GM12864 (cell line): ENCODE measurements at places on chromosomes 4 and X.
A peak's percentile ranks its signal among the peaks of the same experiment; 100 is the strongest.

DNA sequence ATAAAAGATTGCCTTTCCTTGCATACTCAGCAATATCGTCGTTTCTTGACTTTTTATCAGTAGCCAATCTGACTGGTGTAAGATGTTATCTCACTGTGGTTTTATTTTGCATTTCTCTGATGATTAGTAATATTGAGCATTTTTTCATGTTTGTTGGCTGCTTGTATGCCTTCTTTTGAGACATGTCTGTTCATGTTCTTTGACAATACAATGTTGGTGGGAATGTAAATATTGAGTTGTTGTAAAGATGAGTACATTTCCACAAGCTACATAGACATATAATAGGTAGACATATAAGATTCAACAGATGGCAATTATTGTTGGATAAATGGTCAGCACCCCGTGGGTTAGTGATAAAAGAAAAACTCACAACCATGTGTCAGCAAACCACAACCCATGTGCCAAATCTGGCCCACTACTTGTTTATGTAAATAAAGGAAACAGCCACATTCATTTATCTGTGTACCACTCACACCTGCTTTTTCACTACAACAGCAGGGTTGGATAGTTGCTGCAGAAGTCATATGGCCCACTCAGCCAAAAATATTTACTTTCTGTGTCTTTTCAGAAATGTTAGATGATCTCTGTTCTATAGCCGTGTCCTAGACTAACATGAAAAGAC lies 153.1 kb upstream of the VCX start:
- no peak for DNase-seq

- DNase-seq, result no peak
Measured at GRCh38 chr4:108744307-108744706, 18.5 kb downstream of the ETNPPL start.

GRCh38 chr4:112765317-112765974 lies 128.5 kb downstream of the LARP7 start:
- peak; percentile 10 for DNase-seq

DNA sequence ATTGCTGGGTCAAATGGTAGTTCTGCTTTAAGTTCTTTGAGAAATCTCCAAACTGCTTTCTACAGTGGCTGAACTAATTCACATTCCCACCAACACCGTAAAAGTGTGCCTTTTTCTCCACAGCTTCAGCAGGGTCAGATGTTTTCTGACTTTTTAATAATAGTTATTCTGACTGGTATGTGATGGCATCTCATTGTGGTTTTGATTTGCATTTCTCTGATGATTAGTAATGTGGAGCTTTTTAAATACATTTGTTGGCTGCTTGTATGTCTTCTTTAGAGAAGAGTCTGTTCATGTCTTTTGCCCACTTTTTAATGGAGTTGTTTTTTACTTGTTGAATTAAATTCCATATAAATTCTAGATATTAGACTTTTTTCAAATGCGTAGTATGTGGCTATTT lies 257.5 kb upstream of the ANKRD50 start:
- no peak for DNase-seq

DNA sequence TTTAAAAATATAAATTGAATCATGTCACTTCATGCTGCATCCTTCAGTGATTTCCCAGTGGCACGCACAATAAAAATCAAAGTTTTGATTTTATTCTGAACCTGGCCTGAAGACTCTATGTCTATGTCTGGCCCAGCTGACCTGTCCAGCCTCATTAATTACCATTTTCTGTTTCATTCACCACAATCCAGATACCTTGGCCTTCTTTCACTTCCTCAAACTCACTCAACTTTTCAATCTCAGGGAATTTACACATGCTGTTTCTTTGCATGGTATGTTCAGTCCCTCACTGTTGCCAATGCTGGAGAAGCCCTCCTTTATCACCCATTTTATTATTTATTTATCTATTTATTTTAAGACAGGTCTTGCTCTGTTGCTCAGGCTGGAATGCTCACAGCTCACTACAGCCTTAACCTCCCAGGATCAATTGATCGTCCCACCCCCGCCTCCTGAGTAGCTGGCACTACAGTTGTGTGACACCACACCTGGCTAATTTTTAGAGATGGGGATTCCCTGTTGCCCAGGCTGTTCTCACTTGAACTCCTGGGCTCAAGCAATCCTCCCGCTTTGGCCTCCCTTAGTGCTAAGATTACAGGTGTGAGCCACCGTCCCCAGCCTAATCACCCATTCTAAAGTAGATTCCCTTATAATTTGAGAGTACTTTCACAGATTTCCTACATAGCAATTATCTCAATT lies 43.1 kb downstream of the ZGRF1 start:
- DNase-seq, result no peak

- no peak for DNase-seq
Measured at GRCh38 chrX:69083361-69083760, 81.9 kb downstream of the PJA1 start.

DNA sequence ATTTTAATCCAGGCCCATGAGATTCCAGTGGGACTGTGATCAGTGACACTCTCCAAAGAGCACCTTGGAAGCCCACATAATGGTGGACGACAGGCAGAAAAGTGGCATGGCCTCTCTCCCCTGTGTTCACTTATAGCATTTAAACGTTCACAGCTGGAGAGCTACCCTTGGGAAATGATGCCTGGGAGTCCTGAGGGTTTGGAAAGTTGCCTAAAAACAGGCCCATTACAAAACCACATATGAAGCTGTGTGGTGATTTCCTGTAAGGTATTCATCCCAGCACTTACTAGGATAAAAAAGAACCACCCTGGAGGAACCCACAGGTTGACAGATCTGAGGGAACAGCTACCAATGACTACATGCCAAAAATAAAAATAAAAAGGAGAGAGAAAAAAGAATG lies 193.2 kb downstream of the RASL11B start:
- no peak for DNase-seq

DNA sequence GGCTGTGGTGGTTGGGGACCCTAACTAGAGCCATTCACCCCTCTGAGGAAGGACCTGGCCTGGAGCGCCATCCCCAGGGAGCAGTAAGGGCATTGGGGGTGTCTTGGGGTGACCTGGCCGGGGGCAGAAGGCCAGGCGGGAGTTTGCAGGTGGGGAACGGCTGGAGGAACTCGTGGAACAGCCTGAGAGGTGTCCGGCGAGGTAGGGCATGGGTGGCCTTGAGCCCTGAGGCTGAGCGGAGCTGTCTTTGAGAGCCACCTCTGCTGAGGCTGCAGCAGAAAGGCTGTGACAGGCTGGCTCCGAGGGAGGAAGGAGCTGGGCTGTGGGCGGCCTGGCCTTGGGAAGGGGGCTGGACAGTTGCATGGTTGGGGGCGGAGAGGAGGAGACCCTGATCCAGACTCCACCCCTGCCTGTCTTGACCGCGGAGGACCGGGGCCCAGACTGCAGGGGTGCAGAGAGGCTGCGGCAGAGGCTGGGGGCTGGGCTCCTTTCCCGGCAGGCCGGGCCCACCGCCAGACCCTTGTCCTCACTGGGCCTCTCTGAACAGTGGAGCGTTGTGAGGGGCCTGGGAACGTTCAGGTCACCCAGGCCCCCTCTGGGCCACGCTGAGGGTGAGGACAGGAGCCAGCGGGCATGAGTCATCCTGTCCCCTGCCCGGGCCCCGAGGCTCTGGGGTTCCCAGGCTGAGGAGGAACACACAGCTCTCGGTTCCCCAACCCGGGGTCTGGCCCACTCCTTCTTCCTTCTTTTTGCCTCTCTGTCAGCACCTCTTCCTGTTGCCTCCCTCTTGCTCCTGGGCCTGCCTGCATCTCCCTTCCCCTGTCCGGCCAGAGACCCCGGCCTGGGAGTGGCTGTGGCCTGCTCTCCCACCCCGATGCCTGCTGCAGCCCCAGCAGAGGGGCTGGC lies 8.1 kb downstream of the SH3BP2 start:
- no peak for DNase-seq

DNA sequence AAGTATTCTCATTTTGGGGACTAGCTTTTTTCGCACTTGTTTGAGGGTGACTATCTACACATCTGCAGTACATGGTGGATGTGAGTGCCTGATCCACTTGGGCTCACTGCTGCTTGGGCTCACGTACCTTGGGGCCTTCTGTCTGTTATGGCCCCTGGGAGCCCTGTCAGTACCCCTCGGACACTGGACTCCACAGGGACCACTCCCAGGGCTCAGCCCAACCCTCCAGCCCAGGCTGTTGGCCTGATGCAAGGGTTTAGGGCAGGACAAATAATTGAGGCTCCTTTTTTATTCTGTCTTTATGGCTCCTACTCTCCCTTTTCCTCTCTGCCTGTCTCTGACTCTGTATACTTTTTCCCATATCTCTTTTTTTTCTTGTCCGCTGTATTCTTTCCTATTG lies 32.7 kb upstream of the MSN start:
- no peak for DNase-seq

GRCh38 chr4:182752158-182752910 lies 164.9 kb downstream of the DCTD start:
- DNase-seq, result no peak

- DNase-seq, result no peak
Measured at GRCh38 chrX:54171527-54172250, 11.4 kb downstream of the FAM120C start.

GRCh38 chr4:11299016-11299415 lies 129.7 kb downstream of the HS3ST1 start:
- DNase-seq, result no peak

GRCh38 chr4:17120761-17121160 lies 222.3 kb upstream of the LDB2 start:
- DNase-seq, result no peak

GRCh38 chrX:108485960-108486359 lies 46.3 kb downstream of the COL4A5 start:
- DNase-seq, result no peak

- DNase-seq, result no peak
Measured at GRCh38 chr4:145298885-145299284, 118.5 kb upstream of the OTUD4 start.

DNA sequence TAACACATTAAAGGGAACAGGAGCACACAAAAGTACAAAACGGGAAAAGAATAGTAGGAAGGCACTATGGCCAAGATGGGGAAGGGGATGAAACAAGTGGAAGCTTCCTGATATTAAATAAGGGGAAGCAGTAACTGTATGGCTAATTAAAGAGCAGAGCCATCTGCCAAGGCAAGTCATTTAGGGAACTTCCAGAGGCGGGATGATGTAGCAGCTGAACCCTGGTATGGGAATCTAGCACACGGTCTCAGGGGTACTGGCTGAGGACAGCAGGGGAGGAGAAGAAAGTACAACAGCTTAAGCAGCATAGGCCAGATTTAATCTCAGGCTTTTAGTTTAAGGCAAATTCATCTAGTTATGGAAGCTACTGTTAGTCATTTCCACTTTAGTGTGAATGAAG lies 59.1 kb downstream of the IGFBP7 start:
- no peak for DNase-seq

- DNase-seq, result no peak
Measured at GRCh38 chrX:40169193-40170101, 71.7 kb upstream of the BCOR start.
